CD4-positive, alpha-beta T cell treated with Interleukin-17A for 4 hours (primary cell): ENCODE measurements at places on chromosomes 1 and 21.

DNA sequence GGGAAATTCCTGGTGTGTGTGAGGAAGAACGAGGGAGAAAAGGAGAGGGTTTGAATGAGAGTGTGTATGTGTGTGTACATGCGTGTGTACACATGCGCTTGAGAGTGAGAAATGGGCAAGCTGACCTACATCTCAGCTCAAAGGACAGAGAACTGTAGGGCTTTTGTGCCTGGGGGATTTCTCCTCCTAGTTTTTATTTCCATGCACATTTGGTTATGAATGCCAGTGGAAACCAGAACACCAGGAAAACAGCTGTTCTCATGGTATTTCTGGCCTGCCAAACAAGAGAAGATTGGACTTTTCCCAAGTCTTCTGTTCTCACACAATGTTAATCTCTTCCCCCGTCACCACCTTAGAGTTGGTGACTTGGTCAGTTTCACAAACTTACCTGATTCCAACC lies 45.2 kb downstream of the SLC44A3 start:
- no peak for DNase-seq

GRCh38 chr1:73765551-73766233 lies 432.3 kb downstream of the LRRIQ3 start:
- DNase-seq = no peak

- peak; percentile 72 for DNase-seq
These were observed 859 bp upstream of the LRRC8B start for GRCh38 chr1:89523572-89524368.

DNA sequence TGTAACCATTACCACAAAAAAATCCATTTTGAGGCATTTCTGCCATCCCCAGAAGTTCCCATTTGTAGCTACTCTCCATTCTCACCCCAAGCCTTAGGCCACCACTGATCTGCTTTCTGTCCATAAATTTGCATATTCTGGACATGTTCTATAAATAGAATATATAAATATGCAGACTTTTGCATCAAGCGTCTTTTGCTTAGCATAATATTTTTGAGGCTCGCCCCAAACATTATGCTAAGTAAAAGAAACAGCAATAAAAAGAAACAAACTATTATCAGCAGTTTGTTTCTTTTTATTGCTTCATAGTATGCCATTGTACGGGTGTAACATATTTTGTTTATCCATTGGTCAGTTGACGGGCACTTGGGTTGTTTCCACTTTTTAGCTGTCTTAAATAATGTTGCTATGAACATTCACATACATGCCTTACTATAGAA lies 7.9 kb downstream of the TFAP2E start:
- no peak for DNase-seq

- no peak for DNase-seq
These were observed 156.9 kb upstream of the DPYD start for GRCh38 chr1:98077691-98078090.

- no peak for DNase-seq
These were observed 35.0 kb downstream of the APP start for GRCh38 chr21:26135520-26135919.

DNA sequence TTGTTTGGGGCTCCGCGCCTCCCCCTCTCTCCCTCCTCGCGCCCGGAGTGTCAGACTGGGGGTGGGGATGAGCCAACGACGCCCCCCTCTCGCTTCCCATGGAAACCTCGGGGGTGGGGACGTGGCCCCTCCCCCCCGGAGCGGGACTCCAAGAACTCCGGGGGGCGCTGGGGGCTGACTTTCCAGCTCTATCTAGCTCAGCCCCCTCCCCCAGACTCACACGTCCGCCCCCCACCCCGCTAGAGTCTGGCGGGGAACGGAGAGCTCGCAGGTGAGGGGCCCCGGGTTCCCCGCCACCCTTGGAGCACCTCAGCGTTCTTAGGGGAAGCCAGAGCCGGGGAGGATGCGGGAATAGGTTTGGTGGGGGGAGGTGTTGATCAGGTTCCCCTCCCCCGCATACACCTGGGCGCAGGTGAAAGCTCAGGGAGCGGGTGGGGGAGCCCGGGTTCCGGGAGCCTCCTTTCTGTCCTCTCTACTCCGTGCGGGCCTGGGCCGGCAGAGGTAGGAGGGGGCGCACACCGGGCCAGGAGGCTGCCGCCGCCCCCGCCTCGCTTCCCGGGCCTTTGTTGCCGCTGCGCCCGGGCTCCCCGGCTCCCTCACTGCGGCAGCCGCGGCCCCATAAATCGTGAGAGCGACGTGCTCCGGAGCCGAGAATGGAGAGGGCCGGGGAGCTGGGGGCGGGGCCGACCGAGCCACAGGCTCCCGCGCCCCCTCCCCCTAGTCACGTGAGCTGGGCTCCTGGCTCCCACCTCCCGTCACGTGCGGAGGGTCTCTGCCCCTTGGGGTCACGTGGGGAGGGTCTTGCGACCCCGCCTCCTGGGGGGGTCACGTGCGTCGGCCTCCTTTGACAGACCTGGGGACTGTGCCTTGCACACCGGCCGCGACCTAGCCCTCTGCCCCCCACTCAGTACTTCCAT lies 1.9 kb downstream of the EFNA3 start:
- DNase-seq = peak; percentile 61

DNA sequence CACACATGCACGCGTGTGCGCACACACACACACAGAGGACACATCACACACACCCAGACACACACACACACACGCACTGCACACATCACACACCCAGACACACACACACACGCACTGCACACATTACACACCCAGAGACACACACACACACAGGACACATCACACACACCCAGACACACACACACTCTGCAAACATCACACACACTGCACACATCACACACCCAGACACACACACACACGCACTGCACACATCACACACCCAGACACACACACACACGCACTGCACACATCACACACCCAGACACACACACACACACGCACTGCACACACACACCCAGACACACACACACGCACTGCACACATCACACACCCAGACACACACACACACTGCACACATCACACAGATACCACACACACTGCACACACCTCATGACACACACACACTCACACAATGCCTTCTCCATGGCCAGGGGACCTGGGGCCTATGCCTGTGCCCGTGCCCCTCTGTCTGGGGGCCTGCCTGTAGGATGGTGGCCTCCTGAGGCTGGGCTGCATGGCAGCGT lies 24.4 kb downstream of the CRYAA start:
- no peak for DNase-seq

- DNase-seq = no peak
These were observed 38.0 kb upstream of the RGS5 start for GRCh38 chr1:163240705-163241104.

- DNase-seq = no peak
These were observed 5.5 kb downstream of the MTR start for GRCh38 chr1:236800623-236801022.

GRCh38 chr1:180893614-180894013 lies 19.1 kb upstream of the KIAA1614 start:
- no peak for DNase-seq

DNA sequence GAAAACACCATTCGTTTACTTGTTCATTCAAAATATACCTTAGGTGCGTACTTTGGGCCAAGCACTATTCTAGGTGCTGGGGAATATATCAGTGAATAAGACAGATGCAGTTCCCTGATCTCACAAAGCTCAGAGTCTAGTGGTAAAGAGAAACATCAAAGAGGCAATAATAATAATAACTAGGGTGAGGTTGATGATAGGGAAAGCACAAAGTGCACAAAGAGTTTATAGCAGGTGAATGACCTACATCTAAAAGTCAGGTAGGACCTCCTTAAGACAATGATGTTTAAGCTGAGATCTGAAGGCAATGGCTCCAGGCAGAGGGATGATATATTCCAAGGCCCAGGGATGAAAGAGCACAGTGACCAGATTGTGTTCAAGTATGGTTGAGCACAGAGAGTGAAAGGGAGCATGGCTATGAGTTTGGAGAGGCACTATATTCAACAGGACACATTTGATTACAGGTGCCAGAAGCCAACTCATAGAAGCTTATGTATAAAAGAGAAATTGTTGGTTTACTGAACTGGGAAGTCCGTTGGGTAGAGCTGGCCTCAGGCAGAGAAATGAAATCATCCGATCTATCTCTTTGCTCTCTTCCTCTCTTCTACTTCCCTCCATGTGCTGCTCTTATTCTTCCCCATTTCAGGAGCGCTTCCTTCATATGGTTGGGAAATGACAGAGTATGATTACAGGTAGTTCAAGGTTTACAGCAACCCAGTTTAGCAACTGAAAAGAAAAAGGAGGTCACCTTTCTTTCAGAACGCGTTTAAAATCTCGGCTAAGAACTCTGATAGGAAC lies 23.0 kb upstream of the CCT8 start:
- DNase-seq = no peak

- no peak for DNase-seq
These were observed 413.4 kb downstream of the CAMTA1 start for GRCh38 chr1:7198664-7199063.

- peak; percentile 78 for DNase-seq
These were observed 379.4 kb upstream of the RUNX1 start for GRCh38 chr21:35428489-35428888.

- peak; percentile 32 for DNase-seq
These were observed 9.2 kb downstream of the SFT2D2 start for GRCh38 chr1:168234846-168235547.

DNA sequence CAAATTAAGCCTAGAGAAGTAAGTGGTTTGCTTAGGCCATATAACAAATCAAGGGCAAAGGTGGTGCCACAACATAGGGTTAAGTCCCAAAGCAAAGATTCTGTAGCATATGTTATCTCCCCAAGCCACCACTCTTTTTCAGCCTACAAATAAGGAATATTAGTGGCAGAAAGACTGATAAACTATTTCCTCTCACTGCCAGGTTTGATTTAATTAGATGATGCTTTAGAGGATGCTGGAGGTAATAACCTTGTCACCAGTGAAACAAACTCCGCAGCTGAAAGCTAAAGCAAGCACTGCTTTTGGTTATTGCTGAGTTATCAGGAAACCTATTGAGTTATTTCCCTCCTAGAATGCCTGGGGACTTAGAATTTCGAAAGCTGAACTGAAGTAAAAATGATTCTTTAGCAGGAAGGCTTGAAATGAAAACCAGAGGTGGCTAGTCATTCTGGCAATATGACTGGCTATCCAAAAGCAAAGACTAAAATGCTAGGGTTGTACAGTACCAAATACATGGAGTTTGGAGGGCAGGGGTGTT lies 145.2 kb downstream of the SYT2 start:
- DNase-seq = no peak

DNA sequence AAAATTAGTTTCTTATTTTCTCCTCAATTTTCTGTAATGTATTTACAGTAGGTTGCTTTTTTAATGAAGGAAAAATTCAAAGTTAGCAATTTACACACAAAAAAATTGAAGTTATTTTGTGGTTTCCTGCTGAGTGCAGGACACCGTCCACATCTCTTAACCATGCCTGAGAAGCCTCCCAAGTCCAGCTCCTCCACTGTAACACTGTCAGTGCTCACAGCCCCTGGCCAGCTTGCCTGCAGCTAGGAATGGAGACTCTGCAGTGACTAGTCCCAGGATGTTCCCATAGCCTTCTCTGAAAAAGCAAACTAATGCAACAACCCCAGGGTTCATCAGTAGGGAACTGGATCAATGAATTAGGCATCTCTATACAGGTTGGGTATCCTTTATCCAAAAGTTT lies 3.5 kb downstream of the A3GALT2 start:
- DNase-seq = no peak

- DNase-seq = no peak
These were observed 153.3 kb downstream of the PTPRU start for GRCh38 chr1:29389533-29390041.

- no peak for DNase-seq
These were observed 56.0 kb upstream of the NTPCR start for GRCh38 chr1:232894436-232894835.

DNA sequence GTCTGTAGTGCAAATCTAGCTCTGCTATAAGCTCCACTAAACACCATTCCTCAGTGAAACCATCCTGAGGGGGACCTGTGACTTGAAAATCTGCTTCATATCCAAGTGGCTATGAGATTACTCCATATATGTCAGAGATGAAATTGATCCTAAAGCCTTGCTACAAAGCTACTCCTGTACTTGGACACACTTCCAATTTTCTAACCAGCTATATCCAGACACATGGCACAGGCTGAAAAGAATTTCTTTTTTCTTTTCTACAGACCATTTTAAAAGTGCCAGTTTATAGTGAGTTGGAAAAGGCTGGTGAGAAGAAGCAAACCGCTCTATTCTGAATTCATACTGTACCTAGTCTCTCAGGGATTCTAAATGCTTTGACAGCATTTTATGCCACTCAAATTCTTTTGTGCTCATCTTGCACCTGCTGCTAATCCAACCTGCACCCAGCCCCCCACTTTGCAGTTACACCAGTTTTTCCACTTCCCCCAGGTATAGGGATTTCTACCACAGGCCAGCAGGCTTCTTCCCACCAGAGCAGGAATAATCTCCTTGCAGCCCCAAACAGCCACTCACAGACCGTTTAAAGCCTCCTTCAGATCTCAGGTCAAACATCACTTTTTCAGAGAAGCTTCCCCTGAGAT lies 112.5 kb downstream of the RERE start:
- no peak for DNase-seq

- DNase-seq = no peak
These were observed 190.6 kb downstream of the KIF26B start for GRCh38 chr1:245345191-245345884.

DNA sequence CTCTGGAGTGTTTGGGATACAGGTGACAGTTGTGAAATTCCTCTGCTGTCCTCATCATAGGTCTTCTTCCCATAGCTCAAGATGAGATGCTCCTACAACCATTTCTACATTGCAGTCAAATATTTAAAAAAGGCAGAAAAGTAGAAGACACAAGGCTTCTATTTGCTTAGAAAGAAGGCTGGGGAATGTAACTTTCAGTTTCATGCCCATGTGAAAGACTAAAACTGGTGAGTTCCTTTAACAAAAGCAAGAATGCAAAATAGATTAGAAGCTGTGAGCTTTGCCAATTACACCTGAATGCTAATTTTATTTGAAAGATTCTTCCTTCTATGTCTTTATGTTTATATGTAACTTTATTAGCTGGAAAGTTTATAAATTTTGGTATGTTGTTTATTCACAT lies 1682.7 kb downstream of the BRINP3 start:
- DNase-seq = no peak

GRCh38 chr21:37829447-37829846 lies 86.8 kb downstream of the KCNJ6 start:
- DNase-seq = no peak

GRCh38 chr1:8421721-8422120 lies 103.8 kb downstream of the SLC45A1 start:
- no peak for DNase-seq

DNA sequence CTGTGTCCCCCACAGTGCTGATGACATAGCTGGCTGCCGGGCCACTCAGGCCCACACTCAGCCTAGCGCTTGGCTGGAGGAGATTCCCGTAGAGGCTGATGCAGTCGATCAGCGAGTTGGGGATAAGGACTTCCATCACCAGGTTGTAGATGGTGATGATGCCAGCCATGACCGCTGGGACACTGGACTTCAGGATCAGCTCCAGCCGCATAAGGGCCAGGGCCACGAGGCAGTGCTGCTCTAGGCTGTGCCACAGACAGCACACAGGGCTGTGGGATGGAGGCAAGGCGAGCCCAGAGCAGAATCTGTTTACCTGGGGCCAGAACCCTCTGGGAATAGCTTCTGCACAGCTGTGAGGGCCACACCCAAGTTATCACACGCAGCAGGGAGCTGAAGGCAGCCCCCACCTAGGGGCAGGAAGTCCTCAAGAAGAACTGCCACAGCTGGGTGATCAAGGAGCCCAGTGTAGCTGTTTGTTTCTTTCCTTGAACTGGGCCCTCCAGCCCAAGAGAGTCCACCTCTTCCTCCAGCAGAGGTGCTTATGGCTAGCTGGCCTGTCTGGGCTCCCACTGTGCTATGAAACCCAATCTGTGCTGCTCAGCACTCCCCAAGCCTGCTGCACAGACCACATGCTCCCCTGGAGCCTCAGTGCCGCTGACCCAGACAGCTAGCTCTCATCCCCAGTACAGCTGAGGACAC lies 6.2 kb downstream of the SLC2A1 start:
- DNase-seq = peak; percentile 72
